HS-5 (cell line): ENCODE measurements at places on chromosomes 4 and X.

DNA sequence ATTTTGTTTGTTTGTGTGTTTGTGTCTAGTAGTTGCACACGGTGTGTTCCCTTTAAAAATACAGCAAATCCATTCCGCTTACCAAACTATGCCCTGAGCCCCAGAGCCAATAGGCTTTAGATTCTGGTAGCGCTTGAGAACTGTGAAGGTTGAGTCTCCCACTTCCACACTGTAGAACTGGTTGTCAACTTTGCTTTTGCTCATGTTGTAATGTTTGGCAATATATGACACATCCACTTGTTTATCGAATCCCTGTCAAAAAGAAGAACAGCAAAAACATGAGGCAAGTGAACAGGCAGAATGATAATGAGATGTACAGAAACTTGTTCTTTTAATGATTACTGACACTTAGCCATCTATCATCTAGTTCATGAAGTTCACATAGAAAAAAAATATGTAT lies 200.6 kb downstream of the MAPK10 start:
- DNase-seq = no peak

GRCh38 chrX:18984381-18985185 lies 669 bp upstream of the PHKA2 start:
- DNase-seq = peak; percentile 32

GRCh38 chr4:2462218-2462991 lies 6.5 kb upstream of the RNF4 start:
- DNase-seq = no peak

- no peak for DNase-seq
These were observed 9.6 kb downstream of the RHOH start for GRCh38 chr4:40206426-40206825.

DNA sequence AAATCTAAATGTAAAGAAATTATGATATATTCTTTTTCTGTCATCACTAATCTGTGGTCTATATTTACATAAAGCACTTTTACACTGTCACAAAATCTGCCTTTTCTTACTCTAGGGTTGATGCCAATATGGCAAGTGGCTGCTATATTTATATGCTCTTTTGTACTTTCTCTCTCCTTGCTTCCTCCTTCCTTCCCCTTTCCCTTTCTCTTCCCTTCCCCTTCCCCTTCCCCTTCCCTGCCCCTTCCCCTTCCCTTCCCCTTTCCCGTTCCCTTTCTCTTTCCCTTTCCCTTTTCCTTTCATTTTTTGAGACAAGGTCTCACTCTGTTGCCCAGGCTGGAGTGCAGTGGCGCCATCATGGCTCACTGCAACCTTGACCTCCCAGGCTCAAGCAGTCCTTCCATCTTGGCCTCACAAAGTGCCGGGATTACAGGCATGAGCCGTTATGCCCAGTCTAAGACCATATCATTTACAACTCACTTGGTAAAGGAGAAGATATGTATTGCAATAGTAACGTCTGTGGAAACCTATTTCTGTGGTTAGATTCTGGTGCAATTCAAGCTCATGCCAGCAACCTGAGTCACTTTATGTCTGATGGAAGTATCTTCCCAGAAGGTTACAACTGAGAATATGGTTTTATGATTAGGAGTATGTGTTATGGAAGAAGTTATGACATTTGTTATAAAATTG lies 13.9 kb upstream of the PLAC8 start:
- peak; percentile 85 for DNase-seq

- DNase-seq = no peak
These were observed 65.6 kb upstream of the CTSO start for GRCh38 chr4:156019246-156019645.

DNA sequence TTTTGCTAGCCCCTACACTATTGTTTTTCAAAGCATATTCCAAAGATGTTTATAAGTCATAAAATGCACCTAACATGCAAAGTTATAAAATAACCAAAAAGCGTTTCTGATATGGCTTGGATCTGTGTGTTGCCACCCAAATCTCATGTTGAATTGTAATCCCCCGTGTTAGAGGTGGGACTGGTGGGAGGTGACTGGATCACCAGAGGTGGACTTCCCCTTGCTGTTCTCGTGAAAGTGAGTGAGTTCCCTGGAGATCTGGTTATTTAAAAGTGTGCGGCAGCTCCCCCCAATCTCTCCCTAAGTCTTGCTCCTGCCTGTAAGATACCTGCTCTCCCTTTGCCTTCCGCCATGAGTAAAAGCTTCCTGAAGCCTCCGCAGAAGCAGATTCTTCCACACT lies 22.8 kb upstream of the SORBS2 start:
- no peak for DNase-seq

DNA sequence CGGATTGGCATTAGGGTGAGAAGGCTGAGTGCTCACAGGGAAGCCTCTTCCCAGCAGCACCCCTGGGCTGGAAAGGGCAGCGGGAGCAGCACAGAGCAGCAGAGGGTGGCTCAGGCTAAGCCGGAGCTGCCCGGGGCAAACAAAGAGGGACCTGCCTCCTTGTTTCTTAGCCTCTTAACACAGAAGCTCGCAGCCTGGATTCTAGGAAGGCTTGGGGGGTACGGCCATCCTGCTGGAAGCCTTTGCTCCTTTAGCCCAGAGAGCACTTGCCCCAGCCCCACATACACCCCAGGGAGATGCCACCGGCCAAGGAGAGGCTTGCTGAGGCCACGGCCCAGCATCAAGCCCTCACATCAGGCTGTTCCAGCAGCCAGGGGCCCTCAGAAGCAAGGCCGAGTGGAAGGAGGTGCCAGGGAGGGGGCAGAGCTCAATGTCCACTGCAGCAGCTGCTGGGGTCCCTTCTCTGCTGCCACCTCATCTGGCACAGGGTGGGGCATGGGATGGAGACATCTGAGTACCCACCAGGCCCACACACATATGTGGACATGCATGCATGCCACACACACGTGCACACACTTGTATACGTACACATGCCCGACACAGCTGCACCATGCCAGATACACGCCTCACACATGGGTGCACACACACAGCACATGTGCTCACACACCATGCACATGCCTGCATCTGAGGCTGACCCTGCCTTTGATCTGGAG lies 20.3 kb upstream of the SPON2 start:
- no peak for DNase-seq

GRCh38 chrX:53481816-53482465 lies 47.8 kb upstream of the HSD17B10 start:
- peak; percentile 13 for DNase-seq

GRCh38 chr4:156838761-156839160 lies 132.8 kb downstream of the PDGFC start:
- DNase-seq = no peak

DNA sequence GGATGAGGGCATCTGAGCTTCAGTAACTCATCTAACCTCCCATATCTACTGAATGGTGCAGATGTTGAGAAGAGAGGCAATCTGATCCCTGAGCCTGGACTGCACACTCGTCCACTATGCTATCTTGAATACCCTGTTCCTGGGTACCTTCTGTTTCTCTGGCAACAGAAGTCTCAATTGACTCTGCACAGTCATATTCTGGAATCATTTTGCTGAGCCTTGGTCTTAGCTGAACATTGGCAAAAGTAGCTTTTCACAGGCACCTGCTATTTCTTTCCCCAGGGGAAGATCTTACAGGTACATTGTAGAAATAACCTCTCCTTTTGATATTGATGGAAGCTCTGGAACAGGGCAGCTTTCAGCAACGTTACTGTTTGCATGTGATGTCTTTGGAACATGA lies 161.5 kb upstream of the GPR101 start:
- no peak for DNase-seq

DNA sequence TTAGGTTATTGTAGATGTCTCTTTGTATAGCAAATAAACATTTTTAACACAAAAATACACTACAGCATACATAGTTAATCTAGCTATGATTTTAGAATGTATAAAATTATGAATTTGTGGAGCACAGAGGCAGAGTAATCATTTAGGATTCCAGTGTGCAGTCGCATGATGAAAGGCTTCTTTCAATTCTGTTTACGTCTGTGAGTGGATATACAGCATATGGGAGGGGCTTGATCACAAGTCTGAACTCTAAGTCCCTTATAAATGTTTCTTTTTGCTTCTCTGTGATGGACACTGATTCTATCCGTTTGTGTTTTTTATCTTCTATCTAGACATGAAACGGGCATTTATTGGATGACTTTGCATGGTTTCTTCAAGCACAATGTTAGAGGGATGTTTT lies 1239.6 kb upstream of the AGA start:
- DNase-seq = no peak

- no peak for DNase-seq
These were observed 55.3 kb upstream of the GNRHR start for GRCh38 chr4:67809502-67809901.
